Lower lobe of right lung (tissue), 2 donors: ENCODE measurements at places on chromosomes 5 and 9. TPM values are rescaled to one million over a fixed set of nuclear protein-coding genes. Genes with fewer than 3 reads are reported as not detected.

DNA sequence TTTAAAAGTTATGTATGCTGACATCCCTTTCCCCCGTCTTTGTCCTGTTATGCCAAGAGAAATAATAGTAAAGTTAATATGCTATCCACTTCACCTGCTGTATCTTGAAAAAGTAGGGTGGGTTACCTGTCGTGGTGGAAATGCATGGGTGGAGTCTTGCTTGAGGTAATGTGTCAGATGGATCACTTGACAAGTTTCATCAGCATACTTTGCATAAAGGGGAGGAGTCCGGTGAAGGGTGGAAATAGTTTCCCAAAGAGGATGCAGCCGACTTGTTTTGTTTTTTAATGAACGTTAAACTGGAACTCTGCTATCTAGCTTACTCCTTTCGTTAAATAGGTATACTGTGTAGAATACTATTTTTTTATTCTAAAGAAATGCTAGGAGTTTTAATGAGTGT lies 9.0 kb upstream of the DMRT3 start:
- peaks cover 96% of the 10 kb centered on the region for H3K27me3 ChIP-seq
- H3K4me1 ChIP-seq: peaks cover 21% of the 10 kb centered on the region
- H3K36me3 ChIP-seq: no peaks in the 10 kb centered on the region
- DNase-seq: no peak

DNA sequence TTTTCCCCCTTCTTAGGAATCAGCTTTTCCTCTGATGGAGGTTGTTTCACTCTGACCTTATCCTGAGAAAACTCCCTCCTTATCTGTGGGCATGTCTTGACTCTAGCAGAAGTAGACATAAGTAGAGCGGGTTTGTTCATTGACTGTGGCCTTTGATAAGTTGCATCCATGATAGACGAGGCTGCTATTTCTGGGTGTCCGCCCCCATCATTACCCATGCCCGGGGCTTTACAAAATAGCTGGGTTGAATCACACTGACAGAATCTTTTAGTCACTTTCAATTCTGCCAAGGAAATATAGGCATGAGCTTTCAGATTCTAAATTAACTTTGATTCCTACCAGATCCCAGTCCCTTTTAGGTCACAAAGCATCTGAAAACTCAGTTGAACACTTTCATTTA lies 223.8 kb downstream of the SEC61B start:
- DNase-seq: no peak
- H3K4me1 ChIP-seq: peaks cover 2% of the 10 kb centered on the region
- H3K4me3 ChIP-seq: no peak overlapping the region
- H3K36me3 ChIP-seq: no peaks in the 10 kb centered on the region

DNA sequence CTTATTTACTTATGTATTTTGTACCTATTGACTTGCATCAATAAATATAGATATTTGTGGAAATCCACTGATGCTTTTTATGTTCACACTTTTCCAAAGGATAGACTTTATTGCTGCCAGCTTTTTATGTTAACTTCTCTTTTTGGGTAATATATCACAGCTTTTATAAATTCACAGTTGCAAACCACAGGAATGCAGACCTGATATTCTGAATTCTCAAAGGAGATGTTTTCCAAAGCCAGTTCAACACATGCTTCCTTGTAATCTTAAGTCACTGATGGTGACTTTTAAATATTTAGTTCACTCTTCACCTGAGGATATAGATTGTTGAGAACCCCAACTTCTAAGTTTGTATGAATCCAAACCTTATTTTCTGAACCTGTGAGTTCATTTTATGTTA lies 223.4 kb upstream of the PRR16 start:
- H3K4me3 ChIP-seq: no peak overlapping the region
- H3K27ac ChIP-seq: no peak overlapping the region
- H3K36me3 ChIP-seq: no peaks in the 10 kb centered on the region
- no peaks in the 10 kb centered on the region for H3K27me3 ChIP-seq
- no peak for DNase-seq

The KIF4B gene
- not detected for total RNA-seq

The CCDC192 gene
- not detected for total RNA-seq
